Astrocyte (in vitro differentiated cells and primary cell): ENCODE measurements at places on chromosomes 7 and 10.
A peak's percentile ranks its signal among the peaks of the same experiment; 100 is the strongest.

GRCh38 chr10:78929541-78929940, 139.2 kb upstream of the ZMIZ1 start:
- no peaks in the 10 kb centered on the region for H3K36me3 ChIP-seq
- H3K4me1 ChIP-seq = peaks cover 32% of the 10 kb centered on the region
- H3K27me3 ChIP-seq = no peaks in the 10 kb centered on the region
- no peak overlapping the region for H3K27ac ChIP-seq

GRCh38 chr7:80826520-80827238, 92.2 kb downstream of the SEMA3C start:
- H3K27me3 ChIP-seq = no peaks in the 10 kb centered on the region
- DNase-seq = peak; percentile 94
- peaks cover 5% of the 10 kb centered on the region for H3K36me3 ChIP-seq
- no peak overlapping the region for H3K4me3 ChIP-seq
- H3K27ac ChIP-seq = no peak overlapping the region

- no peaks in the 10 kb centered on the region for H3K27me3 ChIP-seq
- H3K27ac ChIP-seq = no peak overlapping the region
- H3K4me3 ChIP-seq = no peak overlapping the region
- DNase-seq = peak; percentile 74
- no peaks in the 10 kb centered on the region for H3K36me3 ChIP-seq
These were observed 114.7 kb upstream of the EGFR start for GRCh38 chr7:54904130-54904529.

- no peak overlapping the region for H3K4me3 ChIP-seq
- H3K27ac ChIP-seq = no peak overlapping the region
- no peaks in the 10 kb centered on the region for H3K36me3 ChIP-seq
- H3K27me3 ChIP-seq = peaks cover 3% of the 10 kb centered on the region
- no peak for DNase-seq
These were observed 27.5 kb downstream of the PDE6C start for GRCh38 chr10:93639791-93640190.

DNA sequence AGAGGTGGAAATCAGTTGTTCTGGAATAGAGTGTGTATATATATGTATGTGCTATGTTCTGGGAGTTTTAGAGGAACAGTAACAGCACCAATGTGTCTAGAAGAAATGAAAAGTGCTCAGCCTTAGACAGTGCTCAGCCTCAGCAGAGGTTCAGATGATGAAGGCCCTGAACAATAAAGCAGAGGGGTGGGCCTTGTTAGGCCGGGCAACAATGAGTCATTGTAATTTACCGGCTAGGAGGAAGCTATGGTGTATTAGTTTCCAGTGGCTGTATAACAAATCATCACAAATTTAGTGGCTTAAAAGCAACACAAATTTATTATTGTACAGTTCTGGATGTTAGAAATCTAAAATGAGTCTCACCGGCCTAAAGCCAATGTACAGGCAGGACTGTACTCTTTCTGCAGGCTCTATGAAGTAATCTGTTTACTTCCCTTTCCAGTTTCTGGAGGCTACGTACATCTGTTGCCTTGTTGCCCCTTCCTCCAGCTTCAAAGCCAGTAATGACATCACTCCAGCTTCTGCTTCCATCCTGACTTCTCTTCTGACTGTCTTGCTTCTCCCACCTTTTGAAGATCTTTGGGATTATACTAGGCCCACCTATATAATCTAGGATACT, 84.6 kb downstream of the CH25H start:
- DNase-seq = peak; percentile 31
- H3K27me3 ChIP-seq = no peaks in the 10 kb centered on the region
- H3K4me3 ChIP-seq = no peak overlapping the region
- no peaks in the 10 kb centered on the region for H3K4me1 ChIP-seq
- no peaks in the 10 kb centered on the region for H3K36me3 ChIP-seq

- H3K4me3 ChIP-seq = peak overlapping the region; percentile 79
- peak overlapping the region; percentile 98 for H3K27ac ChIP-seq
- H3K36me3 ChIP-seq = peaks cover 6% of the 10 kb centered on the region
- peak; percentile 22 for DNase-seq
These were observed 1.8 kb downstream of the HNRNPF start for GRCh38 chr10:43407148-43407575.

GRCh38 chr10:3551761-3552160, 233.2 kb downstream of the KLF6 start:
- H3K4me1 ChIP-seq = peaks cover 9% of the 10 kb centered on the region
- no peaks in the 10 kb centered on the region for H3K27me3 ChIP-seq
- no peak overlapping the region for H3K27ac ChIP-seq
- DNase-seq = no peak
- H3K4me3 ChIP-seq = no peak overlapping the region

DNA sequence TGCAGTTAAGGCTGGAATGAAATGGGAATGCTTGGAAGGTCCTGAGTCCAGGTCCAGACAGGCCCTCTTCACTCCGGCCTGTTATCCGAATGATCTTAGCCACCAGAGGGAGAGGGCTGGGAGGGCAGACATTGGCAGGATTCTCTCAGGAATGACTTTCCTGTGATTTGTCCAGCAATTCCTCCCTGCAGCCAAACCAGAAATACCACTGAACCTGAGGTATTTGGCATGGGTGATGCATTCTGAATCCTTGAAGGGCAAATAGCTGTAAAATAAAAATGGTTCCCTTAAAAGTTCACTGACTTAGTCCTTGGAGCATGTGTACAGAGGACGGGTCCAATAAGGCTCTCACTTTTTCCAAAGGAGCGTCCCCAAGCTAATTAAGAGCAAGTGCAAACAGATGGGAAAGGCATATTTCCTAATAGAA, 77.5 kb upstream of the HABP2 start:
- H3K27ac ChIP-seq = peak overlapping the region; percentile 11
- H3K4me1 ChIP-seq = peaks cover 29% of the 10 kb centered on the region
- H3K4me3 ChIP-seq = no peak overlapping the region
- peak; percentile 89 for DNase-seq
- no peaks in the 10 kb centered on the region for H3K36me3 ChIP-seq

DNA sequence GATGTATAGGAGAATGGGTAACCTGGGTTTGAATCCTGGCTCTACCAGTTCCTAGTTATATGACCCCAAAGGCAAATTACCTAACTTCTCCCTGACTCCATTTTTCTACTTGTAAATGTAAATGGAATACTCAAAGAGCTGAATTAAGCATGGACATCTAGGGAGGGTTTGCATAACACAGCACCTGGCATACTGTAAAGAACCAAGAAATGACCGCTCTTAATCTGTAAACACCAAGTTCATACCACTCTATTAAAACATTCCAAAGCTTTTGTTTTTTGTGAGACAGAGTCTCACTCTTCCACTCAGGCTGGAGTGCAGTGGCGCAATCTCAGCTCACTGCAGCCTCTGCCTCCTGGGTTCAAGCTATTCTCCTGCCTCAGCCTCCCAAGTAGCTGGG, 19.6 kb downstream of the MPP7 start:
- no peak overlapping the region for H3K4me3 ChIP-seq
- H3K36me3 ChIP-seq = no peaks in the 10 kb centered on the region
- H3K27me3 ChIP-seq = no peaks in the 10 kb centered on the region

DNA sequence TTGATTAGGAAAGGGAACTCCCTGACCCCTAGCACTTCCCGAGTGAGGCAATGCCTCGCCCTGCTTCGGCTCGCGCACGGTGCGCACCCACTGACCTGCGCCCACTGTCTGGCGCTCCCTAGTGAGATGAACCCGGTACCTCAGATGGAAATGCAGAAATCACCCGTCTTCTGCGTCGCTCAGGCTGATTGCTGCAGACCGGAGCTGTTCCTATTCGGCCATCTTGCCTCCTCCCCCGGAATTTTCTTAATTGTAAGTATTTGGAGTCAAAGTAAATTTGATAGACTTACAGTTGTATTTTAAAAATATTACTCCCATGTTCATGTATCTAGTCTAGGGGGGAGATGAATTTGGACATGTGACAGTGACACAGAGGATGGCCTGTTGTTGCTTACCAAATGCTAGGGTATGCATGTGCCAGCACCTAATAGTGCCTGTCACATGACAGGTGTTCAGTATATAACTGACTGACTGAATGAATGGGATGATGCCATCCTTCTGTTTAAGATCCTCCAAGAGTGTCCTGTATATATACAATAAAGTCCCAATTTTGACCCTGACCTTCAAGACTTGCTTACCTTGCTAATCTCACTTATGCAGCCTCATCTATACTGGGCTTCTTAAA, 42.0 kb upstream of the ICA1 start:
- H3K4me3 ChIP-seq = no peak overlapping the region
- H3K4me1 ChIP-seq = no peaks in the 10 kb centered on the region
- H3K27ac ChIP-seq = no peak overlapping the region

DNA sequence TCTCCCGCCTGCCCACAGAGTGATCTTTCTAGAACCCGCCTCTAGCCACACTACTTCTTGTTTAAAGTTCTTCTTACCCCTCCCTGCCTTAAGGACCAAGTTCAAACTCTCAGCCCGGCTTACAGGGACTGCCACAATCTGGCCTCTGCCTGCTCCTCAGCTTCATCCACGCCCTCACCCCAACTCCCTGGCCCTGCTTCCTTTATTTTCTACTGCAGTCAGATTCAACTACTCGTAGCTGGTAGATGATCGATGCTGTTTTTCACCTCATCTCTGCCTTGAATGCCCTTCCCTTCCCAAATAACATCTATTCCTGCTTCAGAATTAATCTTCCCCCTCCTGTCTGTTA, 508.5 kb downstream of the RPS24 start:
- peaks cover 39% of the 10 kb centered on the region for H3K4me1 ChIP-seq
- peaks cover 2% of the 10 kb centered on the region for H3K27me3 ChIP-seq
- no peaks in the 10 kb centered on the region for H3K36me3 ChIP-seq
- no peak overlapping the region for H3K4me3 ChIP-seq
- no peak for DNase-seq

DNA sequence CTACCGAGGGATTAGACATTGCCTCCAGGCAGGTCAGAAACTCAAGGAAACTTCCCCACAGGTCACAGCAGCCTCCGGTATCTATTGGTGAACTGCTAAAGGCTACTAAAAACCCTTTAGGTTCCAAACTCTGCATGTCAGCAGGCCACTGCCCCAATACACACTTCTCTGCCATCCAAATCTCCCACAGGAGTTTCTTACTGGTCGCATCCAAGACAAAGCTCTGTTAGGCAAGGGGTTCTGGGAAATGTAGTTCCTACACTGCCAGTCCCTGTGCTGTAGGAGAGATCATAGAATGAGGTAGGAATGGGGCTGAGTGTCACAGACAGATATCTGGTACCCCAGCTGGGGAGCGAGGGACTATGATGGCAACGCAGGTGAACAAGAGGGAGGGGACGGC, 757.0 kb upstream of the C7orf33 start:
- H3K27ac ChIP-seq = no peak overlapping the region
- no peaks in the 10 kb centered on the region for H3K36me3 ChIP-seq
- no peaks in the 10 kb centered on the region for H3K27me3 ChIP-seq
- H3K4me3 ChIP-seq = no peak overlapping the region
- DNase-seq = no peak
- no peaks in the 10 kb centered on the region for H3K4me1 ChIP-seq

- H3K36me3 ChIP-seq = no peaks in the 10 kb centered on the region
- peak; percentile 2 for DNase-seq
- no peaks in the 10 kb centered on the region for H3K27me3 ChIP-seq
- no peaks in the 10 kb centered on the region for H3K4me1 ChIP-seq
- H3K4me3 ChIP-seq = no peak overlapping the region
- no peak overlapping the region for H3K27ac ChIP-seq
These were observed 24.2 kb downstream of the MGMT start for GRCh38 chr10:129491123-129491734.

DNA sequence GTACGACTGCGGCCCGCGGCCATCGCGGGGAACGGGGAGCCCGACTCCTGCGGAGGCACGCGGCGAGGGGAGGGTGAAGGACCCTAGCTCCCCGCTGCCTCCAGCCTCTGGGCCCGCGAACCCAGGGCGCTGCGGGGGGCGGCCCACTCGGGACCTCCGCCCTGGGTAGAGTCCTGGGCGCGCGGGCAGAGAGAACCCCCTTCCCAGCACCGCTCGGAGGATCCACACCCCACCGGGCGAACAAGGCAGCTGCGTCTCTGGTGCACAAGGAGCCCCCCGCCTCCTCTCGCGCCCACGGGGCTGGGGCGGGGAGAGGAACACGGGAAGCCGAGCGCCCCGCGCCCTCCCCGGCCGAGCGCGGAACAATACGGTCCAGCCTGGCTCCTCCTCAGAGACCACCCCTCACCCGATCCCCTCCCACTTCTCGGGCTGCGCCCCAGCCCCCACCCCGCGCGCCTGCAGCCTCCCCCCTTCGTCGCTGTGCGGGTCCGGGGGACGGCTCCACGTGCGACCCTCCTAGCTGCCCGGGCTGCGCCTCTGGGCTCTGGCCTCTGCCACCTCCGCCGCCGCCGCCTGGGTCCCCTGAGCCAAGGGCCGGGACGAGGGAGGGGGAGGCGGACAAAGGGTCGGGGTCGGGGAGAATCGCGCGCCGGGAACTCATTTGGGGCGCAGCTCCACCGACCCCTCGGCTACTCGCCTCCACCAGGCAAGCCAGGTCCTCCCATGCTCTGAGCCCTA, at the start of gene WDR86:
Gene WDR86 (minus strand): TSS at position 372 of the 738 bp plus-strand sequence. CDS start 449 bp downstream, outside the sequence.
- H3K36me3 ChIP-seq = no peaks in the 10 kb centered on the region
- H3K27ac ChIP-seq = no peak within 1 kb of the TSS
- peaks cover 4% of the 10 kb centered on the region for H3K4me1 ChIP-seq
- no peak for DNase-seq
- H3K4me3 ChIP-seq = peak within 1 kb of the TSS; percentile 19

DNA sequence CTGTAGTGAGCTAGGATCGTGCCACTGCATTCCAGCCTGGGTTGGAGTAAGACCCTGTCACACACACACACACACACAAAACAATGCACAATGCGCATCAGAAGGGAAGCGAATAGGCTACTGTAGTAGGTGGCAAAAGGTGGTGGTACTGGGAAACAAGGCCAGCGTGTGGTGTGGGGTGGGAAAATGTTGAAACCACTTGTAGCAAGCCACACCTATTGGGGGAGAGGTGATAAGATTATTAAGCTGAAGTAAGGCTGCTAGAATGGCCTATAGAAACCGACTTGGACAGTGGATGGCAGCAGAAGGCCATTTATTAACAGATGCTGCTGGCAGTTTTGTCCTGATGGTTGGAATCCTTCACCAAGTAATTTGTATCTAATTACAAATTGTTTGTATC, 7.2 kb upstream of the CHCHD1 start:
- H3K27me3 ChIP-seq = no peaks in the 10 kb centered on the region
- H3K4me3 ChIP-seq = peak overlapping the region; percentile 40
- H3K36me3 ChIP-seq = peaks cover 30% of the 10 kb centered on the region
- DNase-seq = no peak
- H3K27ac ChIP-seq = no peak overlapping the region
- peaks cover 22% of the 10 kb centered on the region for H3K4me1 ChIP-seq

- H3K27me3 ChIP-seq = peaks cover 6% of the 10 kb centered on the region
- H3K36me3 ChIP-seq = no peaks in the 10 kb centered on the region
- no peak for DNase-seq
- H3K27ac ChIP-seq = no peak overlapping the region
These were observed 4.3 kb upstream of the UCN3 start for GRCh38 chr10:5360318-5360915.

GRCh38 chr7:27184337-27185012, 557 bp downstream of the HOXA11 start:
- H3K27me3 ChIP-seq = peaks cover 97% of the 10 kb centered on the region
- peaks cover 9% of the 10 kb centered on the region for H3K4me1 ChIP-seq
- no peaks in the 10 kb centered on the region for H3K36me3 ChIP-seq

GRCh38 chr7:7504910-7505704, 30.6 kb downstream of the COL28A1 start:
- H3K36me3 ChIP-seq = no peaks in the 10 kb centered on the region
- H3K27me3 ChIP-seq = no peaks in the 10 kb centered on the region
- H3K4me3 ChIP-seq = no peak overlapping the region
- no peaks in the 10 kb centered on the region for H3K4me1 ChIP-seq
